ENCODE measurements at places on chromosomes 5 and 9.

- no peak for DNase-seq
These were observed 64.8 kb upstream of the IGFBPL1 start for GRCh38 chr9:38489057-38489456.

GRCh38 chr5:82924226-82925060 lies 152.8 kb downstream of the TMEM167A start:
- DNase-seq: no peak

DNA sequence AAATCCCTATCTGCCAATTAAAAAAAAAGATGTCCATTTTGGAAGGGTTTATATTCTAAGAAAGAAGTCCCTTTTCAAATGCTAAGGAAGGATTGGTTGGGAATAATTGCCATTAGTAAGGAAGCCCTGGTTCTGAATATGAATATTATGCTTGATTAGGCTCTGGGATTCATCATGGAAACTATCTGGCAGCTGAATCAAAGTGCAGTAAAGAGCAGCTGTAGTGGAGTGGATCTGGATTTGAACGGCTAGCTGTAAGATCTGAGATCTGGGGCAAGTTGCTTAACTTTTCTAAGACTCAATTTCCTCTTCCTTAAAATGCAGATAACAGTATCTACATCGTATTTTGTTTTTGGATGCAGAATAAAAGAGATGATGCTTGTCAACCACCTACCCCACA lies 10.5 kb downstream of the IL12B start:
- DNase-seq: no peak

DNA sequence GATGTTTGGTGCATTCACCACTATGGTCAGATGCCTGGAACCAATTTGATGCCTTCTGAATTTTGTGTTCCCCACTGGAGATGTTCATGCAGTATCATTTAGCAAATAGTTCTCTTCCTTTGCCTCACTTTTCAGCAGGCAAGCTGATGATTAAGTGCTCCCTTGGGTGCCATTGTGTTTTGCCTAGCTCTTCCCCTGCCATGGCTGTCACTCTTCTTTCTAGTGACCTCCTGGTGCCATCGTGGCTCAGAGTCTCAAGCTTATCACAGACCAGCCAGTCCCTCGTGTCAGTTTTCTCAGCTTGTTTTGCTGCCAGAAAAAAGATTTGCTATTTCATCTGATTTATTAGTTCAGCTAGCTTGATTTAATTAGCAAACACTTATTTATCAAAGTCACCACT lies 41.3 kb downstream of the IL31RA start:
- DNase-seq: peak; percentile 19

GRCh38 chr5:38672059-38672788 lies 115.8 kb upstream of the LIFR start:
- peak; percentile 67 for DNase-seq

DNA sequence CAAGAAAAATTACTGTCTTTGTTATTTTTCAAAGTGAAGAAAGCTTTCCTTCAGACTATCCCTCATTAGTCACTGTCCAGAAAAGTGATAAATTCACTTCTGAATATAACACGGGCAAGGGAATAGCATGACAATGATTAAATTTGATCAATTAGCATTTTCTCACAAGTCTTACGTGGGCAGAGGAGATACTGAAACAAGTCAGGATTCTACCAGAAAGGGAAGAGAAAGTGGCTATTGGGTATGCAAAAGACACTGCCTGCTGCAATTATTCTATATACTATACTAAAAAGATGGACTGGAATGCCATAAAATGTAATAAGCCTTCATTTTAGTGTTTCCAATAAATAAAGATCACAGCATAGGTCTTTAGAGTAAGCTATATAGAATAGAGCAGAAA lies 7.4 kb downstream of the COX7C start:
- DNase-seq: no peak

DNA sequence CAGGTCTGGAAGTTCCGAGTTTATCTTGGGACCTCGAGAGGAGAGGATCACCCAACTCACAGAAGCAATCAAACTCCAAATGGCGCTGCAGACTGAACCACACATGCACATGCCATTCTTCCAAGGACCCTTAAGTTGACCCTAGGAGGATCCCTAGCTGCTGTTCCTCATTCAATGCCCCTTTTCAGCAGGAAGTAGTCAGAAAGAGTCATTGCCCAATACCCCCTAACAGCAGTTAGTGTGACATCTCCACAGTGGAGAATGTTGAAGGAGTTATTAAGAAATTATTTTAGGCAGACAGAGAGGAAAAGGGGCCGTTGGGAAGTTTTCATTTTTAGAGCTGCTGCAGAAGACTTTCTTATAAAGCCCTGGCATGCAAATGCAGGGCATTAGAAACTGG lies 229.9 kb upstream of the DAB2 start:
- no peak for DNase-seq

GRCh38 chr5:17065458-17065857 lies 129.4 kb upstream of the MYO10 start:
- no peak for DNase-seq

DNA sequence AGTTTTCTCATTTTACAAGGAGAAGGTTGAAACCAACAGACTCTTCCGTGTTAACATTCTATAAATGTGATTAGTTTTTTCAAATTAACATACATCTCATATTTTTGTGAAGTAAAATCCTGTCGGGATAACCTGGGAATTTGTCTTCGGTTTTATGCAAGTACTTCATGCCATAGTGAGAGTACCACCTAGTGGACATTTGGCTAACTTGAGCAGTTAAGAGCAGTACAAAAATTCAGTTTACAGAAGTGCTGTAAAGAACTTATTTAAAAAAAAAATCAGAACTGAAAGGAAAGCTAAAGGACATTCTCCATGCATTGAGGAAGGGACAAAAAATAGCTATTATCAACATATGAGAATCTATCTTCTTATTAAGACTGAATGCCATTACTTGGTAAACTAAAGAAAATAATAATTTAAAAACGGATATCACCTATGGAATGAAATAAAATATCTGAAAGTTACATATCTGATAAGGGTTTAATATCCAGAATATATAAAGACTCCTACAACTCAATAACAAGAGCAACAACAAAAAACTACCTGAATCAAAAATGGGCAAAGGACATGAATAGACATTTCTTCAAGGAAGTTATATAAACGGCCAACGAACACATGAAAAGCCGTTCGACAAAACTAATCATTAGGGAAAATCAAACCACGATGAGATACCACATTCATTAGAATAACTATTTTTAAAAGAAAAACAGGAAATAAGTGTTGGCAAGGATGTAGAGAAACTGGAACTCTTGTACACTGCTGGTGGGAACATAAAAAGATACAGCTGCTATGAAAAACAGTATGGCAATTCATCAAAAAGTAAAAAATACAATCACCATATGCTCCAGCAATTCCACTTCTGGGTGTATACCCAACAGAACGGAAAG lies 117.0 kb upstream of the GNA14 start:
- DNase-seq: no peak

GRCh38 chr5:137622850-137623249 lies 113.0 kb downstream of the KLHL3 start:
- no peak for DNase-seq

Data from fibroblast of skin of left biceps (primary cell).